ENCODE measurements at places on chromosomes 1 and 21. TPM values are rescaled to one million over a fixed set of nuclear protein-coding genes. Genes with fewer than 3 reads are reported as not detected.

DNA sequence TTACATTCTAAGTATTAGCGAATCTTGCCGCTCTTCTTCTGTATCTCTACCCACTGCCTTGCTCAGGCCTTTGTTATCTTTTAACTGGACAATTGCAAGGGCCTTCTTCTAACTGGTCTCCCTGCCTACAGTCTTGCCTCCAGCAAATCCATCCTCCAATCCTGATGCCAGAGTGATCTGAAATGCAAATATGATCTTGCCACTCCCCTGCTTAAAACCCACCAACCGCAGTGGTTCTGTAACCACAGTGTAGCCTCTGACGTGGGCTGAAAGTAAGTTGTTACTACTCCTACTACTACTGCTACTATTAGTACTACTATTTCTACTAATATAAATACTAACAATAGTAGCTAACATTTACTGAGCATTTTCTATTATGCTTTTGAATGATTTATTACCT is 12.4 kb downstream of the MOV10 start:
- DNase-seq = no peak

DNA sequence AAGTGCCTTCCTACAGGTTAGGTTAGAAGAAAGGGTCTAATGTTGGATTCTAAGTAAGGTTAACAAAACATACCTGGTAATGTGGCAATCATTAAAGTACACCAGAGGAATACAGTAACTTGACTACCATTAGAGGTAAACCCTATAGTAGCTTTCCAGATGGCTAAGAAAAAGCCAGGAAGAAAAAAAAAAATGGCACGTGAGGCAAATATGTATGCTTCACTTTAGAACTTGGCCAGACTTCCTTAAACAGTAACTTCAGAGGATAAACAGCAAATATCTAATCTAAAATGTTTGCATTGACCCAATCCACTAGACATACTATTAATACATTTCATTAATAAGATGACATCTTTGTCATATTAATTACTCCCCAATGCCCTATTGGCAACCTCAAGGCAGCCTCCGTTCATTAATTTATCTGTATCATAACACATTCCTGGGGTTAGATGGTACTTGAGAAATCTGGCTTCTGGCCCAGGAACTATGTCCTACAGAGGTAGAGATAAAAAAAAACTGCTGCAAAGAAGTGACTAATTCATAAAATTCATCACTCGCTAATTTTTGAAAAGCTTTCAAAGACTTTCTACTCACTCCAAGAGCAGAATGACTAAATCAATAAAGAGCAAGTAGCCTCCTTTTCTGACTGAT is 5.8 kb downstream of the DCAF8 start:
- DNase-seq = no peak

- DNase-seq = no peak
Measured at GRCh38 chr1:193030280-193030679, 28.9 kb downstream of the UCHL5 start.

DNA sequence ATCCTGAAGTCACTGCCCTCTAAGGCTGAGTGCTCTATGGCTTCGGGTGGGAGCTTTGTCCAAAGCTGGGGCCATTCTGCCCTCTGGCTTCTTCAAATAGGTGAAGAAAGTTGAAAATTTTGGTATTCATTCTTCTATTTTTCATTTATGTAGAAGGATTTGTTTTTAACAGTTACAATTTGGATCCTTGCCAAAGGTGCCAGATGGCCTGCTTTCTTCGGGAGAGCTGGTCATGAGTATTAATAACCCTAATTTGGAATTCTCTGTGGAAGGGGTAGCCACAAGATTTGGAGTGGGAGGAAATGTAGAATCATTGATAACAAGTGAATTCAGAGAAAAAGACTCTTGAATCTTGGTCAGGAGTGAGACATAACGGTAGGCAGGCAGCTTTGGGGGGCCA is 370.4 kb upstream of the ST6GALNAC5 start:
- DNase-seq = no peak

GRCh38 chr21:39198800-39199199 is 15.5 kb upstream of the PSMG1 start:
- DNase-seq = no peak

Gene ACP6
- 14.9 TPM for polyA plus RNA-seq

Gene PLA2G5
- polyA plus RNA-seq = not detected

DNA sequence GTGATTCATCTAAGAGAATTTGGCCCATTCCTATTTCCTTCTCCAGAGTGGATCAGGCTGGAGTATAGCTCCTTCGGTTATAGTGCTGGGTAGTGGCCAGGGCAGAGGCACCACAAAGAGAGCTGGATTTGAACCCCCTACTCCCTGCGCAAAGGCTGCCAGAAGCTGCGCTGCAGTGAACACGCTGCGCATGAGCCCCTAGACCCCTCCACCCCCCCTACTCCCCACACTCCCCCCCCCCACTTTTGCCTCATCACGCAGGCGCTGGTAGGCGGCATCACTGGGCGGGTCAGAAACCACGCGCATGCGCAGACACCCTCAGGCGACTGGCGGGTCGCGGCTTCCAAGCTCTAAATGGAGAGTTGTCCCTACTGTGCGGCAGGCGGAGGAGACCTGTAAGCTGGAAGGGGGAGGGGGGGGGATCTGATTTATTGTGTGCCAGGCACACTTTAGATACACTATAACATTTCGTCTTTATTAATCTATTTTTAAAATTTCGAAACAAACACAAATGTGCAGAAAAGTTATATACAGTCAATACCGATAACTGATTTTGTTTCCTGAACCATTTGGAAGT is 38.7 kb upstream of the HMGN1 start:
- DNase-seq = peak; percentile 82

DNA sequence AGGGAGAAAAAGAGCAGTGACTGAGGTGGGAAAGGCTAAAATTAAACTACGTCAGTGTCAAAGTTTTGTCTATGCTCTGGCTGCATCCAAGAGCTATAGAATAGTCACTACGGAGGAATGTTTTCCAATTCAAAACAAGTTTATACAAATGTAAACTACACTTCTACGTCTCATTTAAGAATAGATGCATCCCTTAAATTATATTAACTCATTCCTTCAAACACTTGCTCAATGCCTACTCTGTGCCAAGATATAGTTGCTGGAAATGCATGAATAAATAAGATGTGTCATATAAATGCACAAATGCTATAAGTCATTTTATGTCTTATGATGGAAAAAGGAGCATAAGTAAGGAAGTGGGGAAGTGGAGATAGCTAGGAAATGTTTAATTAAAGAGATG is 4.2 kb upstream of the COLGALT2 start:
- no peak for DNase-seq

Gene REN
- not detected for polyA plus RNA-seq

Gene KCNE1
- polyA plus RNA-seq = 0.05 TPM

- DNase-seq = no peak
Measured at GRCh38 chr1:25836695-25837094, 16.9 kb downstream of the MTFR1L start.

- peak; percentile 20 for DNase-seq
Measured at GRCh38 chr1:164466429-164466828, 92.6 kb upstream of the PBX1 start.

DNA sequence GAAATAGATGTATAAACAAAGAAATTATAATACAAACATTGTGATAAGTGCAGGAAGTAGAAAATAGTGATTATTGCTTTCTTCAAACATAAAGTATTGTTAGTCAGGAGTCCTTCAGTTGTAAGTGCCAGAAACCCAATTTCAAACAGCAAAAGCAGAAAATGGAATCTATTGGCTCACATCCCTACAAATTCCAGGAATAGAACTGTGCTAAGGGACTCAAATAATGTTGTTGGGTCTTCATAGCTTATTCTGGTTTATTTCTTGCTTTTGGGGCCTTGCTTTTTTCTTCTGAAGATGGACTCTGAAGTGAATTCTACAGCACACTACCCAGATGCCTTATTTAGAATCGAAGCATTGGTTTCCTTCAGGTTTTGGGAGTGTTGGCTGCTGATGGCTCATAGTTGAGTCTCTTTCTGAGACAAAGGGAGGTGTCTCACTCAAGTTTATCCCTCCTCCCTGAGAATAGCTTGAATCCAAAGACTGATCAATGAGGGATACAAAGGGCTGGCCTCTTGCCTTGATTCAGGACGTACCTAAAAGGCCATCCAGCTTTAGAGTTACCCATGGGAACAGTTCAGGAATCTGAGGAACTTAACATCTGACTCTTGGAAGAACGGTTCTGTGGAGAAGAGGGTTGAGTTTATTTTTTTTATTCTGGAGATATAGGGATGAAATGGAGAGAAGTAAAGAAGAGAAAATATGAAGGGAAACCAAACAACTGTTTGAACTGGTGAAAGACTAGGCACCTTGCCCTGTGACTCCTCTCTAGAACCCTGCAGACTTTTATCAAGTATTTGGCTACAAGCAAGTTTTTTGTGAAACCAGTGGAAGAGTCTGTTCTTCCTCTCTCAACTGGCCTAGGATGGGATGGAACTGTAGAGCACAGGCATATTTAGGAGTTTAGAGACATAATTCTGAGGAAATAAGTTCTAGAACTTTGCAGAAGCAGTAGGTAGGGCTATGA is 39.0 kb upstream of the ATG4C start:
- DNase-seq = no peak

Gene BEND5
- not detected for polyA plus RNA-seq

- no peak for DNase-seq
Measured at GRCh38 chr1:31576201-31576669, at the start of gene TINAGL1. TSS of gene TINAGL1 (plus strand) at chr1:31576515. CDS start at chr1:31577149, 634 bp downstream.

Gene CD52
- polyA plus RNA-seq = not detected

Gene TFF3
- not detected for polyA plus RNA-seq

- no peak for DNase-seq
Measured at GRCh38 chr1:2198571-2198970, 4.0 kb upstream of the FAAP20 start.

DNA sequence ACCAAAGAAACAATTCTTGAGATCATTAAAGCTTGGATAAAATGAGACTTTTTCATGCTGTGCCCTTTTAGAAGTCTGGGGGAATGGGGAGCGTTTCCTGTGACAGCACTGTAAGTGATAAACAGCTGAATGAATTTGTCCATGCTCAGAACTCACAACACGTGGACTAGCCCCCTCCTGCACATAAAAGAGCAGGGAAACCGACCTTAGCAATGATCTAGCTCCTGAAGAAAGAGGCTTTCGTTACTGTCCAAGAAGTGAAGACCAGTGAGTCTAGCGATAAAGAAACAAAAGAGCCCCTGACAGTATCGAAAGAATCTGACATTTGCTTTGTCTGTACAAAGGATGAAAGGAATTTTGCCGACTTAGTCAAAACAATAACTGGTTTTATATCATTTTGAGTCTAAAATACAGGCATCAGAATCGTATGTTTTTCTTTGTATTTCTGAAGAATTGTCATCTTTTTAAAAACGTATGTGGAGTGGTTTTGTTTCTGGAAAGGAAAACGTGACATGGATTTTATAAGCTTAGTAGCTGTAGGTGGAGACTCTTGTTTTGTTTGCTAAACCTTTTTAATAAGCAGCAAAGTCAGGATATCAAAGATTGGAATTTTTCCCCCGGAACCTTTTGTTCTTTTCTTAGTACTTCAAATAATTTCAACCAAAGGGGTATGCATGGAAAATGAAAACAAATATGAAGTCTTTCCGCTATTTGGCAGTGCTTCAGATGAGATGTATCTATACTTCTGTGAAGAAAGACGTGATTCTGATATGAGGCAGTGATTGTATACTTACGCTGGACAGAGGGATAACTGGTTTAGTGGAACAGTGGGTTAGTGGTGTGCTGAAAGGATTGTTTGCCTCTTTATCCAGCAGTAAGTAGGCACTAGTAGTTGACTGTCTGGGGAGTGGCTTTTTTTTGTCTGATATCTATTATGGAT is 61.0 kb downstream of the MAST2 start:
- no peak for DNase-seq

DNA sequence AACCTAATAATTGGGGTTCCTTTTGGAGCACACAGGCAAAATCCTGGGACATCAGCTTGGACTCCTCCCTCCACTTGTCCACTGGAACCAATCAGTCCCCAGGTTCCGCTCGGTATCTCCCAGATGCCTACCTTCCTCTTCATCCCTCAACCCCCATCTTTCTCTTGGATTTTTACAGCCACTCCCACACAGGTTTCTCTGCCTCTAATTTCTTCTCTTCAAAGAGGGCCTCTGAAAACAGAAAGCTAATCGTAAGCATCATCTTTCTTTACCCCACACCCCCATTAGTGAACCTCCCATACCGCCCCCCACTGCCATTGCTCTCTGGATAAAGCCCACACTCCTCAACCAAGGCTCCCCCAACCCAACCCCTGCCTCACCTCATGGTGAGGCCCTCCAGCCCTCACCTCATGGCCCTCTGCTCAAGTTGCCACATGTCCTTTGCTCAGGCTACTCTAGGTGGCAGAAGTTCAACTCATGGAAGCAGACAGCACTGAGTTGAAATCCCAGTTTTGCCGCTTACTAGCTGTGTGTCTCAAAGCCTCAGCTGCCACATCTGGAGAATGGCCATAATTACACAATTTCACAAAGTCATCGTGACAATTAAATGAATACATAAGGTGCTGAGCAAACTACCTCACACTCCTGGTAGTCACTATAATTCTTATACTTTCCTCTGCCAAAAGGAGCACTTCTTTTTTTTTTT is 18.1 kb upstream of the WASF2 start:
- DNase-seq = peak; percentile 56

DNA sequence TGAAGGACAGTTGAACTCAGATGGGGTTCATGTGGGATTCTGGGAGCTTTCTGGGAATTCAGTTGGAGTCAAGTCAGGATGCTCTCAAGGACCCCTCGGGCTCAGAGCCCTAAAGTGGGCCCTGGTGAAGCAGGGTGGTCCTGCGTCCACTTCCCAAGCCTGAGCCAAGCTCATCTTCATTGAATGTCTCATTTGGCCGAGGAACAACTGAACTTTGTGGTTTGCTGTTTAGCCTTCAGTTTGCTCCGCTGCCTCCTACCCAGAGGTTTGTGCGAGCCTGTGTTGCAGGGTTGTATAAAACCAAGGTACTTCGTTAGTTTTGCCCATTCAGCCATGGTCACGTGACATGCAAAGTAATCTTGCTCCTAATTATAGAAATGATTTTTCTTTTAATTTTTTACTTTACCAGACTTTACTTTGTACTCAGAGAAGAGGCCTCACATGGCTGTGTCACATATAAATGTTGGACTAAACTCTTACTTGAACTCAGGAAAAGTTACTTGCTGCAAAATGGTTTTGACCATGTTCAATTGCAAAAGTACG is 49.7 kb downstream of the B3GALT5 start:
- DNase-seq = no peak

Gene TMPRSS2
- not detected for polyA plus RNA-seq

DNA sequence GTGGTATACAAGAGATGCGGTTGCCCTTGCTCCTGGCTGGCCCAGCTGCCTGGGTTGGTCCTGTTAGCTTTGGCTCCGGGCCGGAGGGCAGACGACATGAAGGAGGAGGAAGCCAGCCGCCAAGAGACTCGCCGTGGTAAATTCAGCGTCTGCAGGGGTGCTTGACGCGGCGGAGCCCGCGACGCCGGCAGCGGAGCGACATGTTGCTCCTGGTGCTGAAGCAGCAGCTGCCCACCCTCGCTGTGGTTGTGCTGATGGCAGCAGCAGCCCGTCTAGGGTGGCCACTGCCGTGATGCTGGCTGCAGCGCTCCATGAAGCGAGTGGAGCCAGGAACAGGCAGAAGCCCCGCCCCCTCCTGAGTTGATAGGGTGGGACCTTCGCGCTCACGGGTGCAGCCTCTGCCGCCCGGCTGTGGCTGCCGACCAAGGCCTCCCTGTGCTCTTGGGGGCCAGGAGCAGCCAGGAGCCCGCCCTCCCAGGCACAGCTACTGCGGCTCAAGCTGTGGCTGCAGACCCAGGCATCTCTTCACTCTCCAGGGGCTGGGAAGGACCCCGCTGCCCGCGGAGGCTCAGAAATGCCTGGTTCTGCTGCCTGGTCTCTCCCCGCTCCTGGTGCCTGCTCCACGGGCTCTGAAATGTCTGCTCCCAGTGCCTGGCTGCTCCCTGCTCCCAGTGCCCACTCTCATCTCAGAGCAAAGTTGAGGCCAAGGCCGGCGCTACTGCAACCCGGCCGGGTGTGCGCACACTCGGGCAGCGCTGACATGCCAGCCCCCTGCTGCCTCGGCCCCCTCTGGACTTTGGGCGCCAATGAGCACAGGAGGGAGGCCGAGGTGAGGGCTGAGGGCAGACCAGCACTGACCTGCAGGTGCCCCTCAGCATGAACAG is 4.4 kb upstream of the ZNF692 start:
- peak; percentile 69 for DNase-seq

Measured in A549 (cell line).